Activated naive CD8-positive, alpha-beta T cell treated with anti-CD3 and anti-CD28 coated beads, Interleukin-2, amount 50 U/mL, for 24 hours (primary cell): ENCODE measurements at places on chromosomes 12 and 14.

DNA sequence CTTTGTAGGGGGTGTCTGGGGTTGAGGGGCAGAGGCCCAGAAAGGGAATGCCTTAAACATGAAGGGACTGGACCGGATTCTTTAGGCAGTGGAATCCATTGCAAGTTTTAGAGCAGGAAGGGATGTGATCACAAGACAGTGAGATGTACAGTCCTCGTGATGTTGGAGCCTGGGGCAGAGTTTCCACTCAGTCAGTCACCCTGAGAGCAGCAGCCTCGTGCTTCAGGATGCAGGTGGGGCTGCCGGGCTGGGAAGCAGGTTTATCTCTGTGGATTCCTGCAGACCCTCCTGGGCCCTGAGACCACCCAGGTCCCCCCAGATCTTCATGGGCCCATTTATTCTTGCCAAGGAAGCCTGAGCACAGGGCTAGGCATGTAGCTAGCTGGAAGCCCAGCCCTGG lies 38.5 kb downstream of the RIN3 start:
- no peak for DNase-seq

GRCh38 chr12:12315838-12316237 lies 34.2 kb downstream of the MANSC1 start:
- no peak for DNase-seq

- DNase-seq, result peak; percentile 45
Observed at GRCh38 chr14:105075379-105076295, 10.4 kb upstream of the GPR132 start.

GRCh38 chr14:59303216-59303615 lies 114.7 kb downstream of the DAAM1 start:
- DNase-seq, result no peak

- DNase-seq, result no peak
Observed at GRCh38 chr12:79194595-79194994, 330.0 kb downstream of the SYT1 start.
